ENCODE measurements at places on chromosomes 2 and 18.

GRCh38 chr18:22314420-22314819 is 103.3 kb downstream of the CTAGE1 start:
- DNase-seq: peak; percentile 90

DNA sequence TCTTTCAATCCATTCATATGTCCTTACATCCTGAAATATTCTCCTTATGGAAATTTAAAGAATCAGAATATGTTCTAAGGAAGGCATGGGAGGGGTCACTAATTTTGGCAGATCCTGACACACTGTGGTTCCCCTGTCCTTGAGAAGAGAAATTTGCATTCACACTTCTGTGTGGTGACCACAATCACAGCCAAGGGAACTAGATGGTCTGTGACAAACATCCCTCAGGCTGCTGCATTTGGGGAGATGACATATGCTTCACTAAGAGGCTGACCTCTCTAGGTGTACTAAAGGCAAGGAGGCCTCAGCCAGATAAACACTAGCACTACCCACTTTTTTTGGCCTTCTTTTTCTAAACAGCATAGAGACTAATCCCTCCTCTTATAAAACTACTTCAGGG is 129.6 kb downstream of the MREG start:
- DNase-seq: no peak

GRCh38 chr2:183511154-183511553 is 386.9 kb downstream of the NUP35 start:
- no peak for DNase-seq

DNA sequence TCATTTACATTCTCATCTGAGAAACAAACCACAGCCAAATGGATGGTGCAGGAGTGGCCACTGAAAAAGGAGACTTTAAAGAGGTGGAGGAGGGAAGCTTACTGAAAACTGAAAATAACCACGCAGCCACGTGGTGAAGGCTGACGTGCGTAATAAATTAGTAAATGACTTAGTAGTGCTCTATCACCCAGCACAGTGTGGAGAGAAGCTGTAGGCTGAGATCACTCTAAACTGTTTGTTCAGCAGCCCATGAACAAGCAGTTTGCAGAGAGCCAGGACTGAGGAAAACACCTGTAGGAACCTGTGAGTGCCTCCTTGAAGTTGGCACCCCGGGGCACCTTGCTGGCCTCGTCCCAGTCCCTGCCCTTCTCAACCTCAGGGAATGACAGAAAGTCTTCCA is 193.0 kb downstream of the TXNL1 start:
- no peak for DNase-seq

- DNase-seq: no peak
These were observed 38.3 kb upstream of the WIPF1 start for GRCh38 chr2:174635776-174636404.

DNA sequence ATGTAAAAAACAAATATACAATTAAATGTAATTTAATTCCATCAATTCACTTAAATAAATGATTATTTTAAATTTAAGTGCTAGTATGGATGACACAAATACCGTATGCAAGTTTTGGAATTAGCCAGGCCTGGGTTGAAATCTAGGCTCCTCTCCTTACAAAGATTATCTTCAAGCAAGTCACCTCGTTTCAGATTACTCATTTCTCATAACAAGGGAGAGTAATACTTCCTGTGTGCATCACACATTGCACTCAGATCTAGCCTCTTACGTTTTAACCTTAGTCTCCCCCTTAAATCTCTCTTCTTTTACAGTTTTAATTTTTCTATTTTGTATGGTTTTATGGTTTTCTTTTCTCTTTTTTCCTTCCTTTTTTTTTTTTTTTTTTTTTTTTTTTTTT is 1475.9 kb upstream of the NXPH2 start:
- no peak for DNase-seq

DNA sequence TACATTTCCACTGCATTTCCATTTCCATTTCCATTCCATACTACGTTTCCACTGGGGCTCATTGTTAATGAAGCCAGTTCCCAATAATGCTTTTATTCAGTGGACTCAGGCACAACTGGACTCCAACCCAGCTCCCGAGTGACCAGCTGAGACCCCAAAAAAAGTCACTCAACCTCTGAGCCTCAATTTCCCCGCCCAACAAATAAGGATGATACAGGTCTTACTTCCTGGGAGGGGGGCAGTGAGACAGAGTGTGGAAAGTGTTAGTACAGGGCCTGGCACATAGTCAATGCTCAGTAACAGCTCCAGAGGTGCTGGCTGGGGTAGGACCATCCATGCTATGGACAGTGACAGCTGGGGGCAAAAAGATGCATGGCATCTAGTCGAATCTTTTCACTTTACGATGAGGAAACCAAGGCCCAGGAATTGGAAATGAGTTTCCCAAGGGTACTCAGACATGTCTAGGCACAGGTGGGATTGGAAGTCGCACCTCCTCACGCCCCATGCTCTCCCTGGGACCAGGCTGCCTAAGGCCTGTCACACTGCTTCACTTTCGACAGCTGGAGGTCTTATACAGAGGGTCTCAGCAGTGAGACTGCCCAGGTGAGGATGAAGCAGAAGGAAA is 226.5 kb downstream of the ANAPC1 start:
- no peak for DNase-seq
